ENCODE measurements at places on chromosomes 1 and 21.
A peak's percentile ranks its signal among the peaks of the same experiment; 100 is the strongest.

GRCh38 chr1:24130385-24130784 lies 12.6 kb downstream of the IL22RA1 start:
- no peak for DNase-seq

DNA sequence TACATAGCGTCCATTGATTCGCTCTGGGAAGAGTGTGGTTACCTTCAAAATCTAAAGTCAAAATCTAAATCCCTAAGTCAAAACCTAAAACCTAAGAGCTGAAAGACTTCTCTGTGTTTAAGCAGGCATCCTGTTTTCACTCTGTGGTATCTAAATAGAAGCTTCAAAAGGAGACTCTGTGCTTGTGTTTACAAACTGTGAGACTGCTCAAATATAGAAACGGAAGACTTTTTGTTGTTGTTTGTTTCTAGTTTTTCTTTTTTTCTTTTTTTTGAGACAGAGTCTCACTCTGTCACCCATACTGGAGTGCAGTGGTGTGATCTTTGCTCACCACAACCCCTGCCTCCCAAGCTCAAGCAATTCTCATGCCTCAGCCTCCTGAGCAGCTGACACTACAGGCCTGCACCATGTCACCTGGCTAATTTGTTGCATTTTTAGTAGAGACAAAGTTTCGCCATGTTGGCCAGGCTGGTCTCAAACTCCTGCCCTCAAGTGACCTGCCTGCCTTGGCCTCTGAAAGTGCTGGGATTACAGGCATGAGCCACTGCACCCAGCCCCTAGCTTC lies 425.9 kb downstream of the SMYD3 start:
- no peak for DNase-seq

GRCh38 chr1:207898260-207898659 lies 12.7 kb downstream of the CD34 start:
- DNase-seq: no peak

GRCh38 chr1:40592107-40592803 lies 60.8 kb downstream of the ZNF684 start:
- no peak for DNase-seq

DNA sequence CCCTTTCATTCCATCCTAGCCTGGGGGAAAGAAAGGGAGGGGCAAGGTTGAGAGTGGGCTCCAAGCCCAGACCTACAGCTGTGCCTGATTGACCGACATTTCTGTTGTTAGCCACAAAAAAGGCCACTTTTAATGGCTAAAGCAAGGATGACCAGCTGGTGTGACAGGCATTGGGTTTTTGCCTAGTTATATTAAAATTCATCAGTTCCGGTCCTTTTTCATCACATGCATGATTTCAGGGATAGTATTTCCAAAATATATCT lies 192.3 kb downstream of the ZNF326 start:
- DNase-seq: no peak

DNA sequence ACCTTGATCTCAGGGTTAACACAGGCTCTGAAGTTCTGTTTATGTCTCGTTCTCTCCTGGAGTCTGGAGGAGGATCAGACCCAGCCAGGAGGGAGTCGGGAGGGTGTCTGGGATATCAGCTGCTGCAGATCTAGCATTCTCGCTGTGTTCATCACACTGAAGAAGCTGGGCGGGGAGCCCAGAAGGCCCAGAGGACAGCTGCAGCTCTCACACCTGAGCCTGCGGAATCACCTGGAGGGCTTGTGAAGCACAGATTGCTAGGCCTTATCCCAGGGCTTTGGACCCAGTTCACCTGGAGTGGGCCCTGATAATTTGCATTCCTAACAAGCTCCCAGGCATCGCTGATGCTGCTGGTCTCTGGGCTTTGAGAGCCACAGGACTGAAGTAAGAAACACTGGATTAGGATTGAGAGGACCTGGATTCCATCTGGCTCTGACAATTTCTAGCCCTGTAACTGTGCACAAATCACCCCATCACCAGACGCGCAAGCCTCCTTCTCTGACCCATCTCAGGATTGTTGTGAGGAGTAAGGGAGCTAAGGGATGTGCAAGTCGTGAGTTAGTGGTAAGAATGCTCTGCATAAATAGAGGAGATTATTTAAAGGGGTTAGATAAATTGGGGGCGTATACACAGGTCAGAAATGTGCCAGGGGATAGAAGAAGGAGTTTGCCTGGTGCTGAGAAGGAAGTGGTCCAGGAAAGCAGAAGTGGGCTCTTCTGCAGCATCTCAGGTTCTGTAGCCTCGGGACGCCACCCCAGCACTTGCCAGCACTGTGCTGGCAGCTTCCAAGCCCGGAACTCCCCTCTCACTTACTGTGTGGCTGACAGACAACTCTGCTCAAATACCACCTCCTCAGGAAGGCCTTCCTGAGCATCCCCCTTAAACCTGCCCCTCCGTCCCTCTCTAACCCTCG lies 19.1 kb downstream of the ABCA4 start:
- no peak for DNase-seq

DNA sequence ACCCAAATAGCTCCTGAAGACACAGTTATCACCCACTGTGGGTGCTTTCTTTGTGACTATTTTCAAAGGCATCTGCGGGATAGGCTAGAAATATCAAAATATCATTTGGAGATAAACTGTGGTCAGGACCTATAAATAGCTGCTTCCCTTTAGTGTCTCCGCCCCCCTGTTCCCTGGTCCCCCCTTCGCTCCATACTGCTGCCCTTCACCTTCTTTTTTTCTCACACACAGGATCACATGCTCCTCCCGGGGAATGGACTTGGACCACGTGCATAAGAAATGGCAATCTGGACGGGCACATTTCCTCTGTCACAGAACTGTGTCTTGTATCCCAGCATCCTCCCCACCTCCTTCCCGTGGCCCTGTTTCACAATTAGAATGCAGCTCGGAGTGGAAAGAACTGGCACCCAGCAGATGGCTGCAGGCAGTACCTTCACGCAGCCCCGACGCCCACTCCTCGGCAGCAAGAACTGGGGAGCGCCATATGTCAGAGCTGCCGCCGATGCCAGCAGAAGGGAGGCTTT lies 68.8 kb upstream of the SSX2IP start:
- no peak for DNase-seq

- no peak for DNase-seq
These were observed 4.8 kb upstream of the SLC35D1 start for GRCh38 chr1:67058761-67059160.

GRCh38 chr1:46496505-46496904 lies 6.9 kb downstream of the DMBX1 start:
- DNase-seq: no peak

DNA sequence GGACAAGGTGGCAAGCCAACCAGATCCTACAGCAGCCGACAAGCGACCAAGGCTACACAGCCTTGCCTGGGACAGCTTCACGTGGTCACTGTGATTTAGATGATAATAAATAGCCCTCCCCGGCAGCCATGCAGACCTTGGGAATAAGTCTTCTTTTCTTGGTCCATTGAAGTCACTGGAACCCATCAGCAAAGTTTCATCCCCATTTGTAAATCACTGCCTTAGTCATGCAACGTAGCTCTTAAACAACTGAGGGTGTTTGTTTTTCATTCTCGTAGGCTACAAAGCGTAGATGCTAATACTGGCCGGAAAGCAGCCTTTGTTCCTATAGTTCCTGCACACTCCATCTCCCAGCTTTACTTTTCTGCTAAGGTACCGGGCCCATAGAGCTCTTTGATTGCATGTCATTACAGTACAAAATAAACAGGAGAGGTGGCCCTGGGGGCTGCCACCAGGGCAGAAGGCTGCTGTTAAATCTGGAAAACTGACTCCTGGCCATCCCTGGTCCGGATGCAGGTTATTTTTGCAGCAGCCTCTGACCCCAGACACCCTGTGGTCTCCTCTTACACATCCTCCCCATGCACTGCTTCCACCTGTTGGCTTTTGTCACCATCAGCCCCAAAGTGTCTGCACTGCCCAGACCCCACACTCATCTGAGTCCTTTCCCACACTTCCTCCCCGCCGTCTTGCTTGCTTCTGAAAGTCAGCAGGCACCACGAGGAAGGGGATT lies 105.5 kb downstream of the TOMM20 start:
- DNase-seq: no peak

- no peak for DNase-seq
These were observed 252.4 kb upstream of the B3GALT2 start for GRCh38 chr1:193438771-193439170.

DNA sequence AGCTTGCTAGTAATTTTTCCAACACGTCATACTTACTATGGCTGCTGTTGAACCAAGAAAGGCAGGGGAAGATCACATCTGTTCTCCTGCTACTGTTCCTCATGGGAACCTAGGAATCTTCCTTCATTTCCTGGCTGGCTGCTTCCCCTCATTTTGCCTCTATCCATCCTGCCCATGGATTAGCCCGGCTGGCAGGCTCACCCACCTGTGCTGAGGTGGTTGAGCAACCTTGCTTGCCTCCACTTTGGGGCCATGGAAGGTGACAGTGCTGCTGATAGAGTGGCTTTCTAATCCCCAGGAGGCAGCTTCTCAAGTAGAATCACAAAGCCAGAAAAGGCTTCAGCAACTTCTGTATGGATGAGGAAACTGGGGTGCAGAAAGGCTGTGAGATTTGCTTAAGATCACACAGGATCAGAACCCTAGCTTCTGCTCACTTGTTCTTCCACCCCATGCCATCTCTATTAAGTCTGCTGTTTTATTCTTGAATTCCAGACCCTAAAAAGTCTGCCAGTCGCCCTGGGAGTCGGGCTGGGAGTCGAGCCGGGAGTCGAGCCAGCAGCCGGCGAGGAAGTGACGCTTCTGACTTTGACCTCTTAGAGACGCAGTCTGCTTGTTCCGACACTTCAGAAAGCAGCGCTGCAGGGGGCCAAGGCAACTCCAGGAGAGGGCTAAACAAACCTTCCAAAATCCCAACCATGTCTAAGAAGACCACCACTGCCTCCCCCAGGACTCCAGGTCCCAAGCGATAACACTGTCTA lies 6.2 kb upstream of the BMP8A start:
- DNase-seq: no peak

DNA sequence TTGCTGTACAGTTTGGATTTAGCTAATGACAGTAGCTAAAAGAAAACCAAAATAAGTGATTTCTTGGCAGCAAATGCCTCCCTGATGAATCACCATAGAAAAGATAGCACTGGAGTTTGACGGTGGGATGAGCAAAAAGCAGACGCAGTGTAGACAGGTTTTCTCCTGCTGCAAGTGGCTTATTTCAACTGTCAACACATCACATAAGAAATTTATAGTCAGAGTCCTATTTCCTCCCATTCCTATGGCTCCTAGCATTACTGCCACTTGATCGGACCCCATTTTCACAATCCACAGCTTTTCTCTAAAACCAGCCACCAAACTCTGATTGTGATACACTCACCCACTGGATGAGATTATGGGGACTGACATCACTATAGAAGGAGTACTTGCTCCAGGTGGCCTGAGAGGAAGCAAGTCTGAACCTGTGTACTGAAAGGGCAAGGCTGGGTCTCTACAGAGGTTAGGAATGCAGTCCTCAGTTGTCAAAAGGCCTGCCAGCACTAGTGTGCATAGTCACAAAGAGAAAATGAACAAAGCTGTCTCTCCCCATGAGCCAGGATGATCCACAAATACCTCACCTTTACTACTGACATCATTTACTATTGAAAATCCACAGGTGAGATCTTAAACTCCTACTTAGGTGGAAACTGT lies 359.8 kb downstream of the LTN1 start:
- DNase-seq: no peak

- DNase-seq: no peak
These were observed 868.5 kb downstream of the BRINP3 start for GRCh38 chr1:189609167-189609566.

GRCh38 chr1:47724432-47724999 lies 272.7 kb downstream of the TRABD2B start:
- no peak for DNase-seq

DNA sequence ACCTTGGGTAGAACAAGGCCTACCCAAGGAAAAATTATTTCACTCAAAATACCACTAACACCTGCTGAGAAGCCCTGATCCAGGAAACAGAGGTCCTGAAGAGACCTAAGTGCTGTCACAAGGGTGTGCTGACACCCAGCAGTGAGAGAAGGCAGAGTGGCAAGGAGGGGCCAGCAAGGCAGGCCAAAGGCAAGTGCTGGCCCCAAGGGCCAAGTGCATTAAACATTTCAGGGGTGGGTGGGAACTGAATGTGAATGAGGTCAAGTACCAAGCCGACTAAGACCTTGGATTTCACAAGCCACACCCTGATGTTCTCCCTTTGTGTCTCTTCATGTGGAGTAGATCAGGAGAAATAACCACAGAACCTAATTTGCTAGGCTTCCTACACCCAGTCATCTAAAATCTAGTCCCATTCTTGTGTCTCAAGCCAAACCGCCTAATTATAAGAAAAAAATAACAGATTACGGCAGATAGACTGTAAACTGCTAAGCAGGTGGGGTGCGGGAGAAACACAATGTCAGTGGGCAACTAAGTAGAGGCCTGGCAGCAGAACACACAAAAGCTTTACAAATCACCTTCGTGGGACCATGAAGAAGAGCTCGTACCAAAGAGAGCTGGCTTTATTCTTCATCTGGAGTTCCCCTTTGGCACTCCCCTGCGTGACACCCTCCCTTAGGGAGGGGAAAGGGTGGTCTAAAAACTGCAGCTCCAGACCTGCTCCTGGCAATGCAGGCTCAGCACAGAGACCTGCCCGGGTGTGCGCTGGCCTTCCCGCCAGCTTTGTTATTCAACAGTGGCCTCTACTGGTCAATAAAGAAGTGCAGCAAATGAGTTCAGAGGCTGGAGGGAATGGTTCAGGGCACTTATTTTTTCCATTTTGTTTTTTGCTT lies 8.7 kb downstream of the UBE2G2 start:
- no peak for DNase-seq

DNA sequence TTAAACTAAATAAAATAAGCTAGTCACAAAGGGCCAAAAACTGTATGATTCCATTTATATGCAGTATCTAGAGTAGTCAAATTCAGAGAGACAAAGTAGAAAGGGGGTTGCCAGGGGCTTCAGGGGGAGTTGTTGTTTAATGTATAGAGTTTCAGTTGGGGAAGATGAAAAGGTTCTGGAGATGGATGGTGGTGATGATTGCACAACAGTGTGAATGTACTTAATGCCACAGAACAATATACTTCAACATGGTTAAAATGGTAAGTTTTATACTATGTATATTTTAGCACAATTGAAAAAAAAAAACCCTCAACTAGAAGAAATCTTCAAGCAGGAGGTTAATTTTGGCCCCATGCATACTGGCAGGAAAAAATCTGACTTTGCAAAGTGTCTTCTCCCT lies 24.3 kb downstream of the VAV3 start:
- no peak for DNase-seq

GRCh38 chr1:91556556-91556955 lies 55.9 kb downstream of the CDC7 start:
- no peak for DNase-seq

- DNase-seq: no peak
These were observed 4.2 kb upstream of the DYRK3 start for GRCh38 chr1:206631085-206631509.

GRCh38 chr1:204043680-204044079 lies 29.2 kb upstream of the SOX13 start:
- DNase-seq: no peak

GRCh38 chr1:115929881-115930280 lies 46.4 kb upstream of the SLC22A15 start:
- no peak for DNase-seq

DNA sequence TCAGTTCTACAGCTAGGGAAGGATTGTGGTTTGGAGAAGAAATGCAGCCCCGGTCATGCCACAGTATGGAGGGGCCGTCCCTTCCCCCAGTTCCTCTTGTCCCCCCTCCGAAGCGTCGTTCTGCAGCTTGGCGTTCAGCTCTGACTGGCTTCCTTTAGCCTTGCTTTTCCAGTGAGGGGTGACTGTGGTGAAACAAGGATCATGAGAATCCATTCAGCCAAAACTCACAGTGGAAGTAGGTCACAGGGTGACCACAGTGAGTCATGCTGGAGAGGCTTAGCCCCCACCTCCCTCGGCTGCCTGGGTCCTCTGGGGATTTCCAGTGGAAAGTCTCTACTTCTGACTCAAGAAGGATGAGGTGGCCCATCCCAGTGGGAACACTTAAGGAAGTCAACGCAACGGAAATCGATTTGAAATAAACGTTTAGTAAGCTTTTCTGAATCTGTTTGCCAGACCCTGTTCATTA lies 37.3 kb upstream of the COL6A2 start:
- peak; percentile 31 for DNase-seq

Measured in stimulated activated CD8-positive, alpha-beta memory T cell treated with anti-CD3 and anti-CD28 coated beads, Interleukin-4, amount 100 ng/mL, for 24 hours (primary cell).